ENCODE measurements at places on chromosomes 13 and 19. TPM values are rescaled to one million over a fixed set of nuclear protein-coding genes. Genes with fewer than 3 reads are reported as not detected.

GRCh38 chr13:42652642-42653415, 78.9 kb downstream of the TNFSF11 start:
- no peaks in the 10 kb centered on the region for H3K36me3 ChIP-seq
- H3K27me3 ChIP-seq = peaks cover 60% of the 10 kb centered on the region
- DNase-seq = no peak

GRCh38 chr13:51101636-51102235, 9.3 kb downstream of the C13orf42 start:
- H3K4me3 ChIP-seq = no peak overlapping the region
- no peaks in the 10 kb centered on the region for H3K36me3 ChIP-seq
- no peak overlapping the region for H3K27ac ChIP-seq

GRCh38 chr19:10854350-10855089, 6.3 kb downstream of the C19orf38 start:
- no peaks in the 10 kb centered on the region for H3K4me1 ChIP-seq
- H3K4me3 ChIP-seq = no peak overlapping the region
- H3K36me3 ChIP-seq = no peaks in the 10 kb centered on the region
- no peak for DNase-seq

DNA sequence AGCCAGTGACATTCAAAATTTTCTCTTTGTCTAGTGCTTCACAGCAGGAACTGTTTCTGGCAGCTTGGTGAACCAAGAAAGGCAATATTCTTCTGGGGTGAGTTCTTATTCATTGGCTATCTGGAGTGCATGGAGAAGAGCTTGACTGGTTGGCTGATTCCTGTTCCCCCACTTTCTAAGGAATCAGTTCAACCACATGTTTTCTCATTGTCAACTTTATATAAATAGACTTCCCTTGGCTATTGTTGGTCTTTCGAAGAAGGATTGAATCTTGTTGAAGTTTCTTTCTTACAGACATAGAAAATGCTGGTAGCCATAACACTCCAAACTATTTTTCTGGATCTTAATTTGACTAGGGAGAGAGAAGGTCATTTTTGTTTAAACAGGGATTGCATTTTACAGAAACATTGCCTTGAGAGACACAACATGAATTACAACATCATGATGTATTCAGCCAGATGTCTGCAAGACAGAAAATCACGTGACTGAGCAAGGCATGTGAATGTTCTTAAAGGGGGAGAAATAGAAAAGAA, 85.2 kb downstream of the EDNRB start:
- H3K27me3 ChIP-seq = no peaks in the 10 kb centered on the region
- DNase-seq = peak; percentile 84

The KCNJ14 gene
- 6.5 TPM for total RNA-seq

Data from A673 (cell line).